Activated T-helper 17 cell treated with anti-CD3 and anti-CD28 coated beads, Interleukin-2, amount 50 U/mL, for 72 hours (primary cell): ENCODE measurements at places on chromosomes 1 and 21.

- ATAC-seq, result no peak
Observed at GRCh38 chr1:66267201-66267940, 266.6 kb upstream of the SGIP1 start.

DNA sequence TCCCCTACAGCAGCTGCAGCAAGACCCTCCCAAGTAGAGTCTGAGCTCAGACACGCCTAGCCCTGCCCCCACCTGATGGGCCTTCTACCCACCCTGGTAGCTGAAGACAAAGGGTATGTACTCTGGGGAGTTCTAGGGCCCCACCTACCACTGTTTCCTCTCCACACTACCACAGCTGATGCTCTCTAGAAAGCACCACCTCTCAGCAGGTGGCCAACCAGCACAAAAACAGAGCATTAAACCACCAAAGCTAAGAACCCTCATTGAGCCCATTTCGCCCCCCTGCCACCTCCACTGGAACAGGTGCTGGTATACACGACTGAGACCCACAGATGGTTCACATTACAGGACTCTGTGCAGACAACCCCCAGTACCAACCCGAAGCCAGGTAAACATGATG lies 258.9 kb downstream of the SETD4 start:
- no peak for ATAC-seq

DNA sequence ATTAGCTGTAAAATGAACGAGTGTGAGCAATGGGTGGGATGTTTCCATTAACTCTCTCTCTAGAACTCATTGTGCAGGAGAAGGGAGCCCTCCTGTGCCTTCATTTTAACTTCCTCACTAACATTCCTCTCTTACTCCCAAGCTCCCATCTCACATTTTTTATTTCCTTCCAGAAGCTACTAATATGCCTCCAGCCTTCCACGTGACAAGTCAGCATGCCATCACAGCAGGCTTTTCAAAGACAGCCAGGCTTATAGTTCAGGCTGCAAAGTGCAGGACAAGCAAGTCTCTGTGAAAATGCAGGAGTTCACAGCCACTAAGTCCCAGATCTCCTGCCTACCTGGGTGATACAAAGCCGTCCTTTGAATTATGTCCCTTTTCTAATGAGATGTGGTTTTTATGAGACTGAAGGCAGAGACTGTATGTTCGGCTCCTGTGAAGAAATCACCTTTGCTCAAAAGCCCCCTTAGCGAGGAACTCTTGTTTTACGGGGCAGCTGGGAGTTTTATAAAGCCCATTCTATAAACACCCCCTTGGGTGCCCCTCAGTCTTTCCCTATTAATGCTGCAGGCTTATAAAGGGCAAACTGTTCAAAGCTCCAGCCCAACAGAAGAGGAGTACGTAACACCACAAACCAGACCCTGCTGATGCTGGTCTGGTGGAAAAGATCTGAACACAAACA lies 14.8 kb upstream of the ANGPTL7 start:
- no peak for ATAC-seq

DNA sequence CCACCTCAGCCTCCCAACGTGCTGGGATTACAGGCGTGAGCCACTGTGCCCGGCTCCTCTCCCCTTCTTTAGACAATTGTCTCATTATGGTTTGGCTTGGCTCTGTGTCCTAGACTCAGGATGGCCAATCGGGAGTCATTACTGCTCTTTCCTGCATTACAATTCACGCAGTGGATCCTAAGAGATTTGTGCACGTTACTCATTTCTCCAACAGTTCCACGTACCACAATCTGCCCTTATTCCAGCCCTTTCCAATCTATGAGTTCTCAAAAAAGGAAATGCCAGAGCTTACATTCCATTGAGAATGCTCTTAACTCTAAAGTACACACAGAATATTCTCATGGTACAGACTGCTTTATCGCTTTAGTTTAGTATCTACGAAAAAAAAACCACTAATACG lies 357.0 kb downstream of the GPATCH2 start:
- no peak for ATAC-seq

DNA sequence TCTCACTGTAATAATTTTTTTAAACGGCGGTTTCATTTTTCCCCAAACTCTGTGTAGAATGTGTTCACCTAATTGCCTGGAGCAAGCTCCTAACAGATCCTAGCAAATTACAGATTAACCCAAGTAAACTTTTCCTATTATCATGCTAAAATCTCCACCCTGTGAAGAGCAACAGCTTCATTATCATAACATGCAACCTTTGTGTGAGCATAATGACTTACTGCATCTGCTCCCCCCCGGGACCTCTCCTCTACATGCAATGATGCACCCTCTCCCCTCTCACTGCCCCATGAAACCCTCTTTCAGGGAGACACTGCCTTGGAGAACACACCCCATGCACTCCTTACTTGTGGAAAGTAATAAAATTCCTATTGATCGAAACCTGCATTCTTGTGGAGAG lies 717.0 kb upstream of the TMPRSS15 start:
- ATAC-seq, result no peak

GRCh38 chr1:32920833-32921232 lies 19.6 kb upstream of the TMEM54 start:
- ATAC-seq, result no peak
